Omental fat pad (tissue), 4 donors: ENCODE measurements at places on chromosomes 4 and X.

DNA sequence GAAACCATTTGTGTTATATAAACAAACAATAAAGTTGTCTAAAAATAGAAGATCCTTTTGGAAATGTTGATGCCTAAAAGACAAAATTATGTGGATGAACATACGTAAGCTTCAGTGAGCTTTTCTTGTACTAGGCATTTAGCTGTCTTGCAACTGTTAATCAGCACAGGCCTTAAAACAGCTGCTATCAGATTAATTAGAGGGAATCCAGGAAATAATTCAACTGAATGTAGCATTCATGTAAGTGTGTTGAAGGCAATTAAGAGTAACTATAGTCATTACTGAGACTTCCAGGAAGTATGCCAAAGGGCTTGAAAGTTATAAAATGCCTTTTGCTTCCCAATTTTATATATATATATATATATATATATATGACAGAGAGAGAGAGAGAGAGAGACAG, 248.7 kb downstream of the IL1RAPL1 start:
- DNase-seq, result no peak

DNA sequence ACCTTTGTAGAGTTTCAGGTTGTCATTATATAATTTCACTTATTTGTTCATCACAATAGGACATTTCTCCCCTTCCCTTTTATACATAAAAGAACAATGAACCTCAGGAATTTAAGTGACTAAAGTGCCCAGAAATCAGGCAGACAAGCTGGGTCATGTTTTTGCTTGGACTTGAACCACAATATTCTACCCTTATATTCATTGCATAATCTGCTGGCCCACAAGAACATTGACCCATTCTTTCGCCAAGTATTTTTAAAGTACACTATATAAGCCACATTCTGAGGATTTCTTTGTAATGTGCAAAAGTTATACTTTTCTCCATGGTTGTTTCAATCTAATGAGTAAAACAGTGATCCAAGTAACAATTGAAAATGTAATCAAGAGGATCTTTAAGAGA, 637.5 kb upstream of the SLIT2 start:
- no peak for DNase-seq

DNA sequence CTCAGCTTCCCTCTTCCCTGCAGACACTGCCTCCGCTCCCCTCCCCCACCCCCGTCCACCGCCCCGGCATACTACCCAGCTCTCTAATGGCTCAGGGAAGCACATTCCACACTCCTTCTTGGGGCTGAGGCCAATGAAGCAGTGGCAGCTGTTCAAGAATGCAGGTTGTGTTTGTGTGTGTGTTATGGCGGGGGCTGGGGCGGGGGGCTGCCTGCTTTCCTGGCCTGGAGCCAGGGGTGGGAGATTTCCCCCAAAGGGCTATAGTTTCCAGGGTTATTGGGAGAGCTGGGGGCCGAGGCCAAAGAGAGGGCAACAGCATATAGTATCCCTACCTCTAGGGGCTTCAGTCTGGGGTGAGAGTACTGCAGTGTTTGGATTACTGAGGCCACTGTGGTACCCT, 149.4 kb downstream of the EFNB1 start:
- no peak for DNase-seq

DNA sequence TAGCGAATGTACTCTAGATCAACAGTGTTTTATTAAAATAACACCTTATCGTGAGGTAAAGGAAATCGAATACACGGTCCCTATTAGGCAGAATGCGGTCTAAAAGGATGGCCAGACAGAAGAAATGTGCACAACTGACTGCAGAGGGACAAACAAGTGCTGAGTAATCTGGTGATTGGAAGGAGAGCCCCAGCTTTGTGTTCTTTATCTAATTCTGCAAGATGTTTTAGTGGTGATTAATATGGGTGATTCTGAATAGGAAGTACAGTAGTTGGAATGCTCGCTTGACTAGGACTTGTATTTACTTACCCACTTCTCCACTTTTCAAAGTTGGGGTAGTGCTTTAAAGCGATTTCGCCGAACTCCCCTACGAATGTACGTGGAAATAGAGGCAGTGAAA, 1.2 kb downstream of the WDR44 start:
- DNase-seq, result no peak

DNA sequence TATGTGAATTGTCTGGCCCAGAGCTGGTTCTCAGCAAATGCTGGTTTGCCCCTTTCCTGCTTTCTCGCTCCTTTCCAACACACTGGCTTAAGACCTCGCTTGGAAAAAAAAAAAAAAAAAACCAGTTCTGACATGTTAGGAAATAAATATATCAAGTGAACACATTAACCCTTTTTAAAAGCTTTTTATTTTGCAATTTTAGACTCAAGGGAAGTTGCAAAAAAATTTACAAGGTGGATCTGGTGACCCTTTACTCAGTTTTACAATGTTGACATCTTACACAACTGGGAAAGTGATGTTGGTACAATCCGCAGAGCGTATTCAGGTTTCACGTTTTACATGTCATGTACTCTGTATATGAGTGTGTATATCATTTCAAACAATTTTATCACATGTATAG, 100.1 kb downstream of the RTL5 start:
- DNase-seq, result no peak

GRCh38 chr4:121648516-121648915, 48.3 kb downstream of the ANXA5 start:
- no peak for DNase-seq

DNA sequence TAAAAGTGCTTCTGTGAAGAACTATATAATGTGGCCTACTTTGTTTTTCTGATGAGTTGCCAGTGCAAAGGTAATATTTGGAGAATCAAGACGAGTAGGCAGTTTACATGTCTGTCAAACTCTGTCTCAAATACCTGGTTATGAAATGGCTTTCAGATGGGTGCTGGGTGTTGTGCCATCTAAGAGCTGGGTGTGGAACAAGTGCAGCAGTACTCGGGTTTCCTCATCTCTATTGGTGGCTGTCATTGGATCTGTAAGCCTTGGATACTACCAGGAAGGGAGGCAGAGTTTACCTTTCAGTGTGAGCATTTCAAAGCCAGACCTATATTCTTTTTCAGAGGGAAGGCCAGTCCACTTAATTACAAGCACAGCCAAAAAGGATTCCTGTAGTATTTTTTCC, 37.2 kb downstream of the MTM1 start:
- DNase-seq, result no peak

- DNase-seq, result no peak
Observed at GRCh38 chr4:113973345-113973744, 6.1 kb downstream of the ARSJ start.

- no peak for DNase-seq
Observed at GRCh38 chrX:111168314-111168713, 72.3 kb downstream of the PAK3 start.

DNA sequence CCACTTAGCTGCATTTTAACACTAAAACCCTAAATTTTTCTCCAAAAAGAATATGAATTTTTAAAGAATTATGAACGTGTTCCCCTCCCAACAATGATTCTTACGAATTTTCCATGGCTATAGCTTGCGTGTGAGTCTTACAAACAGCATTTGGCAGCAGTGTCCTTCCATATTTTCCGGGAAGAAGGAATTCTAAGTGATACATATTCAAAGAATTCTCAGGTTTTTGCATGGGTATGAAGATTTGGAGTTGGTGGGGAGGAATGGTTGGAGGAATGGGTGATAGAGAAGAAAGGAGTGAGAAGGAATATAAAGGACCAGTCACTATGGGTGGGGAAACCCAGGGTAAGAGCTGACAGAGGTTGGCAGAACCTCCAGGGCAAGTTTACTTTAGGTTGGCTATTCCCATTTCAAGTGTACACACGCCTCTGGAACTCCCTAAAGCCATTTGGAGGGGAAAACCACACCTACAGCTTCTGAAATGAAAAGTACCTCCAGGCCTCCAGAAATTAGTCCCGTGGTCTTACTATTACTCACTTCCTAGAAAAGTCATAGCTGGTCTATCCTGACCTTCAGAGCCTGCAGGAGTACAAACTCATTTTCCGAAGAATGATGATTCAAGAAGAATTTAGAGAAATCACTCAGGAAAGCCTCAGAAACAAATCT, 420.8 kb upstream of the DIPK2B start:
- no peak for DNase-seq

GRCh38 chr4:2866891-2867290, 23.2 kb downstream of the ADD1 start:
- DNase-seq, result no peak

DNA sequence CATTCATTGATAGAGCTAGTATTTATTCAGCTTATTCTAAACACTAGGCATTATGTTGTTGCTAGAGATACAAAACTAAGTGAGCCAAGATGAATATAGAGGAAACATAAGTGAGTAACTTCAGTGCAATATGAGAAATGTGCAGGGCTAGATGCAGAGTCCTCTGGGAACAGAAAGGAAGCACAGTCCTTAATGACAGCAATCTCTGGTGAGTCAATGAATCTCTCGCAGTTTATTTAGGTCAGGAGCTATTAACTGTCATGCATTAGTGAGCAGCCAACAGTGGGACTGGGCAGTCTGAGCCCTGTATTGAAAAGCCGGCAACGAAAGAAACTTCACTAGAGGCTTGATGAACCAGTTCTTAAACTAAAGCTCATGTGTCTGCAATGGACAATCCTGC, 598.1 kb upstream of the MAGEB2 start:
- no peak for DNase-seq

DNA sequence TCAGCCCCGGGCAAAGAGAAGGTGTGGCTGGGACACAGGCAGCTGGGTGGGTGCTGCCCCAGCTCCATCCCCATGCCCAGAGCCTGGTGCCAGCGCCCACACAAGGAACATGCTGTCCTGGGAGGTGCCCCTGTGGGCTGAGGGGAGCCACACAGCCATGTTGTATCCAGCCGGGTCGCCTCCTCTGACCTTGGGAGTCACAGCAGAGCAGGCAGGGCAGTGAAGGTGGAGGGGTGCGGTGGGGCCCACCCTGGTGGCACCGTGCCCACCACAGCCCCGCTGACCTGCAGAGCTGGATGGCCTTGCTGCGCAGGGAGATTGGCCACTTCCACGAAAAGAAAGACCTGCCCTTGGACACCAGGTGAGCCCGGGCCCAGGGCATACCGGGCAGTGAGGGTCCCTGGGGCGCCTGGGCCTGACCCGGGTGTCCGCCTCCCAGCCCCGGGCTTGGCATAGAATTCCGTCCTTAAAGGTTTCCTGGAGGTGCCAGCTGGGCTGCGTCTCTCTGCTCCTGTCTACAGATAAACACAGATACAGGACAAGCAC, 18.7 kb upstream of the ADD1 start:
- DNase-seq, result no peak

DNA sequence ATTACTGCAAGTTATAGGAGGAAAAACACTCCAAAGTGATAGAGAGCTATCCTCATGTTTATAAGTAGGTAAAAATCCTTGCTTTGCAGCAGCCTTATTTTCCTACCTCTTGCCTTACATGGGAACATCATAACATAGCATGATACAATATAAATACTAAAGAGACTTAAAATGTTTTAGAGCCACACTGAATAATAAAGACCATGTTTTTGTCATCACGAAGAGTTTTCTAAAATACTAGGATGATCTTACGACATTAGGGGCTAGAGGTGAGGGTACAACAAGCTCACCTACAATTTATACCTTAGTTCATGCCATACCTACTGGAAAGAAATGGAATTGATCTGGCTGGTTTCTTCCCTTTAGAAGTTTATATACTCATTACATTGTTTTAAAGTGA, 184.8 kb downstream of the FBXW7 start:
- DNase-seq, result no peak

DNA sequence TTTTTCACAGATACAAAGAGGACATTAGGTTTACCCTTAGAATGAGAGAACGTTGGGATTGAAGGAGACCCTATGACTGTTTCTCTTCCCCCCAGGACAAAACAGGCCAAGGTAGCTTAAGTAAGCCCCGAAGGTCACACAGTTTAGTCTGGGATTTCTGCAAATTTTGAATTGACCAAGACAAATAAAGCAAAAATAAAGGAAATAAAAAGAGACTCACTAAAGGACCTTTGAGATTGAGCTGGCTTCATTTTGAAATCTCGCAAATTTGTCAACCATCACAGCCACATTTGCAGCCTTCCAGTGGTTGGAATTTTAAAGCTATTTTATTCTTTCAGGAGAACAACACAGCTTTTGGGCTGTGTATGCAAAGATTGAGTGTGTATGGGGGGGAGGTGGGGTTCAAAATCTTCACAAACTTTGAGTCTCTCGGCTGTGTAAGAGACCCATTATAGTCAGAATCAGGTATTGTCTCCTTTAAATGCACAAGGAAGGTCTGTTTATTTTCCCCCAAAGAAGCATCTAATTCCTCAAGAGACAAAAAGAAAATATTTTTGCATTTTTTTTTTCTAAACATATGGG, 4.2 kb downstream of the TMSB4X start:
- DNase-seq, result no peak

GRCh38 chr4:174265916-174266315, 17.6 kb downstream of the FBXO8 start:
- DNase-seq, result no peak

DNA sequence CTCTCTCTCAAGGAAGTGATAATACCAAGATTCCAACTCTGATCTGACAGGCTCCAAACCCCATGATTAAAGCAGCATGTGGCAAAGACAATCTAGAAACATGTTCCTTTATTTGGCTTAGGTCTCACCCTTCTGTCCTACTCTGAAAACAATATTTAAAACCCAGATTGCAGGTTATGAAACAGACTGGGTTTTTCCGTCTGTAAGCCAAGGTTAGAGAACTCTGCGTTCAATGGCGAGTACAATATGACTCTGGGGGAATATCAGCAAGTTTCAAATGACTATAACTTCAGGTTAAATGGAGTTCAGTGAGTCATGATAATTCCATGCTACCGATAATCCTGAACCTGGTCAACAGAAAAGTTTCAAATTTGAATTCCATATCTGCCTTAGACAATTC, 50.8 kb downstream of the ANAPC10 start:
- DNase-seq, result no peak

GRCh38 chrX:37349221-37350033, at the start of gene PRRG1:
PRRG1 (plus strand) TSS chrX:37349364; CDS start chrX:37406250, 56,886 bp downstream.
- DNase-seq, result no peak

DNA sequence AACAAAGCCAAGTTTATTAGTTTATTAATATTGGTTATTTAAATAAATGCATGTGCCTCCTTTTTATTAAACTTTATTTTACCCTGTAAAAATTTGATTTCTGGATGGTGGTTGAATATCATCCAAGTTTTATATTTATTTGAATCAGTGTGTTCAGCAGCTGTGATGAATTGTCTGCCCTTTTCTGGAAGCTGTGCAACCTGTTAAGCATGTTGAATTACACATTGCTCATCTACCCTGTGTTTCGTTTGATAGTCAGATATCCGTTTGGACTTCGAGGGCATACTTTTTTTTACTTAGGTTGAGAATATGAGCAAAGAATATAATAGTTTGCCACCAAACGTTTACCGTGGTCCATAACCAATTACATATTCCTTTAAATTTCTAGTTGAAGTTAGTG, 95.8 kb upstream of the TENM3 start:
- no peak for DNase-seq
